Stimulated activated CD4-positive, alpha-beta T cell treated with anti-CD3 and anti-CD28 coated beads, Interleukin-2, amount 100 ng/mL, for 4 hours (primary cell): ENCODE measurements at places on chromosomes 7 and 10.

GRCh38 chr7:51785171-51785570, 468.6 kb upstream of the COBL start:
- DNase-seq: no peak

GRCh38 chr7:76003351-76003750, 9.0 kb upstream of the TMEM120A start:
- DNase-seq: no peak

DNA sequence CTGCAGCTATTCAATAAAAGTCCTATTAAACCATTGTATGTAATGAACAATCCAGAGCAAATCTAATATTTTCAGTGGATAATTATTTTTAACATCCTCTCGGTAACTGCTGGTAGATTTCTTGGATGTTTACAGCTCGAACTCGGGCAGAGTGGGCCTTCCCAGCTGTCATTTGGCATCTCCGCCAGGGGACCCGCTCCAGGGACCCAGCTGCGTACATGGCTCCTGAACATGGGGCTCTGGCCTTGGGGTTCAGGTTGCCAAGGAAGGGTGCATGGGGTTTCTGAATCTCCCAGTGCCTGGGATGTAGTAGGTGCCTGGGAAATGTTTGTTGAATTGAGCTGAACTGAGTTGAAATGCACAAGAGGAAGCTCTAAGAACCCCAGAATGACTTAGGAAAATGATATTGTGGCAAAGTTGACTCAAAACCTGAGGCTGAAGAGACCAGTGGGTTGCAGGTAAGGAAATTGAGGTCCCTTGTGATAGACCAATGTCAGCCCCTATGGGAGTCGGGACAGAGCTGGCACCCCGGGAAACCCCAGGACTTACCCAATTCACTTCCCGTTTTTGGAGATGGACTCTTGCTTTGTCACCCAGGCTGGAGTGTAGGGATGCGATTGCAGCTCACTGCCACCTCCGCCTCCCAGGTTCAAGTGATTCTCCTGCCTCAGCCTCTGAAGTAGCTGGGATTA, 228.4 kb downstream of the CUX1 start:
- no peak for DNase-seq

DNA sequence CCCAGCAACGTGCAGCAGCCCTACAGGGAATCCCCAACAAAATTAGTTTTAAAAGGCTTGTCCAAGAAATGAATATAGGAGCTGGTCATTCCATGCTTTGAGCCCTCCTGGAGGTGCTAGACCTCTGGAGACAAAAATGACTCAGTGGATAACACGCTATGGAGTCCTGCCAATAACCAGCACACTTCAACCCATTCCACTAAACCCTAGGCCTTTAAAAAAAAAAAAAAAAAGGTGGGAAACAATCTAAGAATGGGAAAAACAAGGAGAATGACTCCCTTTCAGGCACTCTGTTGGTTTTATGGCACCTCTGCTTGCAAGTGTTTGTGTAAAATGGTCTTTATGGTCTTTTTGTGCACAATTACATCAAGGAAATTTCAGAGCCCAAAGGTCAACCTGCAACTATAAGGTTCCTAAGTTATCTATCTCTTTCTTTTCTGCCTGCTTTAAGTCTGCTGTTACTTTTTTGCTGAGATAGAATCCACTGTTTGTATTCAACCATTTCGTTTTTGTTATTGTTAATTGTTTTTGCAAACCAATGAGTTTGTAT, 21.3 kb downstream of the AVL9 start:
- DNase-seq: no peak

DNA sequence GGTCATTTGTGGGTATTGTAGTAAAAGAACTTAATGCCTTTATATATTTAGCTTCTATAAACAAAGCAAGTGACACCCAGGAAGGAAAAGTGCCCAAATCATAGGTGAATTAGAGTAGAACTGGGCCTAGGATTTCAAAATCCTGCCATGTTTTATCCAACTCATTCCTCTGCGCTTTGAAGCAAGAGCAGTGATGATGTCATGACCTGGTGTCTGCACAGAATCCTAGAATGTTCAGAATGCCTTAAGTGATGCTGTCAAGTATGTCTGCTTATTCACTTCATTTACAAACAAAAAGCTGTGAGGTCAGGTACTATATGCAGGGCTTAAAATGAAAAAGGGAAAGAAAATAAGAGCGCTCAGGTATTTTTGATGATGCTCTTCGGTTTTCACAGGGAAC, 737.2 kb upstream of the ANKRD30A start:
- DNase-seq: no peak

- DNase-seq: no peak
These were observed 111.1 kb upstream of the AFAP1L2 start for GRCh38 chr10:114515298-114515914.

GRCh38 chr10:124547647-124548168, 86.1 kb downstream of the LHPP start:
- no peak for DNase-seq

GRCh38 chr7:22751341-22751740, 24.3 kb downstream of the IL6 start:
- DNase-seq: no peak

GRCh38 chr7:14294637-14295036, 305.2 kb upstream of the ETV1 start:
- no peak for DNase-seq

- DNase-seq: no peak
These were observed 101.1 kb downstream of the PLXNA4 start for GRCh38 chr7:132475037-132475668.

DNA sequence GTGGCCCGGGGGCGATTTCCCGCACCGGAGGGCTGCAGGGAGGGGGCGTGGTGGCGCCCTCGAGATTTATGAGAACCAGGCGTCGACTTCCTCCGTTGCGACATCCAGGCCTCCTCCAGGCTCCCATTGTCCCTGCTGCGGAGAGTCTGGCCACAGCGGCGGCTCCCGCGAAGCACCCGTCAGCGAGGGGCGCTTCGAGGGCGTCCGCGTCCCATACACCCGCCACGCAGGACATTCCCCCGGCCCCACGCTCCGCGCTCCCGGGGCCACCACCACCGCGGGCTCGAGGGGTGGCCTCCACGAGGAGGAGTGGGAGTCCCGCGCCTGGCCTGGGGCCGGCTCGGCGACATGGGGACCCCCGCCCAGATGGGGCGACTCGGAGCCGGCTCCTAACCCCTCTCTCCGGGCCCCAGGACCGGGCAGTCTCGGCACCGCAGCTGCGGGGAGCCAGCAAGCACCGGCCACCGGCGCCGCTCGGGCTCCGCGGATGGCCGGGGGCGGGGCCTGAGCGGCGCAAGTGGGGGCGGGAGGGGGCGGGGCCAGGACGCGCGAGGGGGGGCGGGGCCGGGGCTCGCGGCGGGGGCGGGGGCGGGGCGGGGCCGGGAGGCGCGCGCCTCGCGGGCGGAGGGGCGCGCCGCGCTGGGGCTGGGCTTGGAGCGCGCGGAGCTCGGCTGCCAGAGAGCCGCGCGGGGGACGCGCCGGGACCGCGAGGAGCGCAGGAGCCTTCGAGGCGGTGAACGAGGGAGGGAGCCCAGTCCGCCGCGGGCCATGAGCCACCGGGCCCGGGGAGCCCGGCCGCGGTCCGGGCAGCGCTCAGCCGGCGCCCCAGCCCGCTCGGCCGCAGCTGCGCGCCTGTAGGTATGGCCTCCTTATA, at the start of gene SH2B2:
SH2B2 (plus strand) TSS at position 632 of the 874 bp plus-strand sequence. CDS start 13,683 bp downstream, outside the sequence.
- DNase-seq: peak; percentile 19

DNA sequence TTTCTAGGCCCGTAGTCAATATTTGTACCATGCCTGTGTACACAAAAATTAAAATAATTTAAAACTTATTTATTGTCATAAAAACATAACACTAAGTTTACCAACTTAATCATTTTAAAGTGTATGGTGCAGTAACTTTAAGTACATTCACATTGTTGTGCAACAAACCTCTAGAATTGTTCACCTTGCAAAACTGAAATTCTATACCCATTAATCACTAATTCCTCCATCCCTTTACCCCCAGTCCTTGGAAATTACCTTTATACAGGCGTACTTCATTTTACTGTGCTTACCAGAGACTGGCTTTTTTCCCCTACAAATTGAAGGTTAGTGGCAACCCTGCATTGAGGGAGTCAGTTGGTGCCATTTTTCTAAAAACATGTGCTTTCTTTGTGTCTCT, 6.3 kb upstream of the DYNC1I1 start:
- no peak for DNase-seq

GRCh38 chr7:94216944-94217461, 177.7 kb upstream of the COL1A2 start:
- no peak for DNase-seq

DNA sequence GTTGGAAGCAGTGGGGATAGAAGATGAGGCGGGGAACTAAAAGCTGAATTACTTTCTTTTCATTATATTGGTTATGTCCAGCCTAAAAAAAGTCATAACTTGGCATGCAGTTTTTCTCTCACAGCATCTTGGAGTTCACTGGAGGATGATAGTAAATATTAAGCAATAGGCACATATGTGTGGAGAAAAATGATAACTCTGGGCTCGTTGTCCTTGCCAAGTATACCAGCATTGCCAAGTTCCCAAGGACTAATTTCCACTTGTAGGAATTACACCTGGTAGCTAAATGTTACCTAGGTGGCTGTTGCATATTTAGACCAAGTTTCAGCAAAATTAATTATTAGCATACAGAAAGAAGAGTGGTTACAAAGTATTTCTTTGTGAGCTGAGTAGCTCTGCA, 1007.6 kb downstream of the ANKRD7 start:
- DNase-seq: no peak
